ENCODE measurements at places on chromosomes 12 and 14. TPM values are rescaled to one million over a fixed set of nuclear protein-coding genes. Genes with fewer than 3 reads are reported as not detected.
A peak's percentile ranks its signal among the peaks of the same experiment; 100 is the strongest.

DNA sequence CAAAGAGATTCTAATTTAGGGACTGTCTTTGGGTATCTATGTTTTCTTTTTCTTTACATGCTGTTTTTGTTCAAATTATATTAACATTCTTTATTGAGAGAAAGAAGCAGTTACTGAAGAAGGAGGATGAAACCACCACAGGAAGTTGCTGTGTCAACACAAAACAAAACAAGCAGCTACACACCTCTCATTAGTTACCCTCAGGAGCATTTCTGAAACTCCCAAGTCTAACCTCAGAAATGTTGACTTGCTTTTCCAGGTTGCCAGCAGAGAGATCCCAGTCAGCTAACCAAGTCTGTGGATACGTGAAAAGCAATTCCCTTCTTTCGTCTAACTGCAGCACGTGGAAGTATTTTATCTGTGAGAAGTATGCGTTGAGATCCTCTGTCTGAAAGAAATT, 33.5 kb downstream of the CLEC1A start:
- DNase-seq = no peak

- no peak for DNase-seq
Measured at GRCh38 chr12:87467936-87468335, 561.3 kb downstream of the C12orf50 start.

- no peak for DNase-seq
Measured at GRCh38 chr12:124719231-124719630, 144.4 kb downstream of the SCARB1 start.

- no peak for DNase-seq
Measured at GRCh38 chr14:53609009-53609408, 347.6 kb downstream of the BMP4 start.

- DNase-seq = peak; percentile 29
Measured at GRCh38 chr14:50396631-50397389, at the start of gene CDKL1. Gene CDKL1 (minus strand): TSS chr14:50396881. CDS start chr14:50395868, 1,013 bp downstream.

- peak; percentile 24 for DNase-seq
Measured at GRCh38 chr14:20757965-20758364, 10.2 kb upstream of the EDDM3B start.

- DNase-seq = no peak
Measured at GRCh38 chr14:101506926-101507835, 54.1 kb upstream of the DIO3 start.

Gene CCDC85C
- 0.24 TPM for polyA plus RNA-seq

Gene TSHR
- polyA plus RNA-seq = not detected

Gene POTEG
- polyA plus RNA-seq = not detected

Measured in naive B cell (primary cell).